ENCODE measurements at places on chromosomes 2 and 18.

GRCh38 chr2:26884486-26884885 is 36.6 kb downstream of the DPYSL5 start:
- no peak for DNase-seq

DNA sequence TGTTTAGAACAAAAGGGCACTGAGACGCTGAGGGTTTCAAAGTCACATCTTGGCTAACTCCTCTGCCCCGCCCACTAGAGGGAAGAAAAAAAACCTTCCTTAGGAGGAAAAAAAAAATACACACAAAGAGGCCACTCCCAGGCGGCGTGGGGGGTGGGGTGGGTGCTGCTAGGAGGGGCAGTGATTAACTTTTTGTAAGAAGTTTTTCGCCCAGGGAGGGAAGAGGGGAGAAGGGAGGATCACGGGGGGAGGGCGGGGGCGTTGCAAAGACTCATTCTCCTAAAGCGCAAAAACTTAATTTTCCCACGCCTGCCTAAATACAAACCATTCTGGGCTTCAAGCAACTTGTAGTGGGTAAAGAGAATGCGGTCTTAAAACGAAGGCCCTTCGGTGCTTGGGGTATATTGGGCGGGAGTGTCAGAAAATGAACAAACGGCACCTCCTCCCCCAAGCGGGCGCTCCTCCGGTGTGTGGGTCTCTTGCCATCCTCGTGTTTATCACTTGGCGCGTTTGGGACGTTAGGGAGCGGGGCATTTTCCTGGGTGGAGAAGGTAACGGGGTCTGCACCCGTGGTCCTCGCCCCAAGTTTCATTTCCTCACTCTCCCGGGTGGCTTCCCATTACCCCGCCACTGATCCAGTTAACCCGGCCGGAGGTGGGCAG is 1.7 kb downstream of the CXCR4 start:
- DNase-seq = peak; percentile 43

- no peak for DNase-seq
Observed at GRCh38 chr2:189504238-189504637, 63.0 kb downstream of the WDR75 start.

DNA sequence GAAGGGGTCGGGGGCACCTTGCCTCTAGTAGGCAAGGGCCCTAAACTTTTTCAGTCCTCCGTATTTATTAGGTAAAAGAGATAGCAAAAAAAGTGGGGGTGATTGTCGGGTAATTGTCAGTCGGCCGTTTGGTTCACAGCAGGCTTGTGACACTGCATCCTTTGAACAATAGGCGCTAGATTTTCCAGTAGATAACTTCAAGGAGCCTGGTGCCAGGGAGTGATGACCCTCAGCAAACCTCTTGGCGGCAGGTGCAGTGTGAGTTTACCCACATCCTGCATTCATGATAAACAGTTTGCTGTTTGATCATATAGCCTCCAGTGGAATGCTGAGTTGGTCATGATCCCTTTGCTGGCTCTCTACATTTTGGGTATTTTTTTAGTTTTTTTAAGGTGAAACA is 22.9 kb downstream of the SERPINB8 start:
- no peak for DNase-seq

DNA sequence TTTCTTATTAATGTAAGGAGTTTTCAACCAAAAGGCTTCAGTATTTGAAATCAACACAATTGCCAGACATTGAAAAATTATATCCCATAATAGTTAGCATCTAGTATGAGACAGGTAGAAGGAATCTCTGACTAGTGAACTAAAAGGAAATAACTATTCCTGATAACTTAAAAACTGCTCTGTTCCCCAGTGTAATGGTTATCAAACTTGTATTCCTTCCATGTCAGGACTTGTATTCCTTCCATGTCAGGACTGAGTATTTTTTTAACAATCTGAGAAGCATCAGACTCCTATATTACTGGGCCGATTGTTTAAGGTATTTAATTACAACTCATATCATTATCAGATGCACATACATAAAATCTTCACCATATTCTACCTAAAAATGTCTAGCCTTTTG is 238.5 kb downstream of the HNMT start:
- no peak for DNase-seq

GRCh38 chr2:3633089-3633981 is 24.7 kb upstream of the ALLC start:
- DNase-seq = peak; percentile 92

GRCh38 chr2:108553209-108553919 is 19.1 kb downstream of the LIMS1 start:
- no peak for DNase-seq

DNA sequence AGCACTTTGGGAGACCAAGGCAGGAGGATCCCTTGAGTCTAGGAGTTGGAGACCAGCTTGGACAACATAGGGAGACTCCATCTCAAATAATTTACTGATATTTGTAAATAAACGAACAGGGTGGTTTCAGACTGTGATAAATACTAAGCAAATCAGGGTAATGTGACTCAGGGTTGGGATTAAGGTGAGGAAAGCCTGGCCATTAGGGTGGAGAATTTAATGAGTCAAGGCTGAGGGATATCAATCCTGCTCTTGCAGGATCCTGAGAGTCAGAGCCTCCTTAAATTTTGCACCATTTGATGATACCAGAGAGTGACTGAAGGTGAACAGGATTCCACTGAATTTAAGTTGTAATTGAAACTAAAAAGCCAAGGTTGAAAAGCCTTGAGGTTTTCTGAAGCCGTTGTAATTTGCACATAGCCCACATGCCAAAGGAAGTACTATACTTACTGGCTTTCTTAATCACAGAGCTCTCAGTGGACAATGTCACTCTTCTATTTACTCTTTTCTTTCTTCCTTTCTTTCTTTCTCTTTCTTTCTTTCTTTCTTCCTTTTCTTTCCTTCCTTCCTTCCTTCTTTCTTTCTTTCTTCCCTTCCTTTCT is 28.6 kb upstream of the AP1S3 start:
- no peak for DNase-seq

- no peak for DNase-seq
Observed at GRCh38 chr2:25324905-25325592, 16.7 kb downstream of the DNMT3A start.

- DNase-seq = no peak
Observed at GRCh38 chr2:191066197-191066918, 52.4 kb upstream of the STAT1 start.

DNA sequence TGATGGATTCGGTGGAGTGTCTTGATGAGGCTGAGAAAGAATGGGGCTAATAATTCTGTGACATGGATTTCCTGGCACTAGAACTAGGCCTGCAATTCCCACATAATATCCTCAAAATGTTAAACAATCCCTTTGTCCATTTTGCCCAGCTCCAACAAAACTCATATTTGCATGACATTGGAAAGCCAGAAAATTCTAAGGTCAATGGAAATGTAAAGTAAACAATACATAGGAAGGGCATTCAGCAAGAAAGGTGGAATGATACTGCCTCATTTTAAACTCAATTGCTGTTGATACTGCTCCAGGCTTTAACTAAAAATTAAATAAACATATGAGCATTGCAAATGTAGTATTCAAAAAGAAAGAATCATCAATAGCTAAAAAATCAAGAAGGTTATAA is 434.8 kb upstream of the SLC8A1 start:
- no peak for DNase-seq

DNA sequence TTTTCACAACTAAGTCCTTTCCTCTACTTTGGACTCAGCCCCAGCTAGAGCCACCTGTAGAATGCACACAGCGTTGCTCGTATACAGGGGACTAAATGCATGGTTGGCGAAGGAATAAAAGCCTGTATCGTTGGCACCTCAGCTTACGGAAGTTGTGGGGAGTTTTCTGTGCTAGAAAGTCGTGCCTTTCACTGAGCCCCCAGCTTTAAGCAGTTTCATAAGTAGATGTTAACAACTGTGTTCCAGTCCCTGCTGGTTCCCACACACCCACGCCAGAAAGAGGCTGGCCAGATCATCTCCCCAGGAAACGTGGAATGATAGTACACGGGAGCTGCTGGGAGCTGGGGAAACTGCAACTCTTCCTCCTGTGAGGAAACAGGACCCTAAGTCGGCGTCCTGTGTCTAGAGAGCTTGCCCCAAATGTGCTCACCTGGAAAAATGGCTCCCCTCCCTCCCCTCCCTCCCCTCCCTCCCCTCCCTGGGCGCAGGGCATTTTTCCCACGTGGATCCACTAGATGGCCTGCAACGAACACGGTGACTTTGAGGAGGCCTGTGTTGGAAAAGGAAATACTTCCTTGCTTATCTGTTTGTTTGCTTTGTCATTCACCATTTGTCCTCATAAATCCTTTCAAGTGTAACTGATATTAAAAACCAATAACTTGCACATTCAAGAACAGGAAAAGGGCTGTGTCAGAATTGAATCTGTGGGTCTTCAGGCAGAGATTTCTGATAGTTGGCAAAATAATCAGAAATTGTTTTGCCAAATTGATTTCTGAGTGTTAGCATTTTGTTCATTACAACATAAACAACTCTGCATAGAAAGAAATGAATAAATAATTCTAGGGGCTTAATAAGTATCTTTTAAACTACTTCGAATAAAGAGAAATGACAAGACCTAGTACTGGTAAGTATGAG is 43.9 kb upstream of the RFX8 start:
- peak; percentile 81 for DNase-seq

DNA sequence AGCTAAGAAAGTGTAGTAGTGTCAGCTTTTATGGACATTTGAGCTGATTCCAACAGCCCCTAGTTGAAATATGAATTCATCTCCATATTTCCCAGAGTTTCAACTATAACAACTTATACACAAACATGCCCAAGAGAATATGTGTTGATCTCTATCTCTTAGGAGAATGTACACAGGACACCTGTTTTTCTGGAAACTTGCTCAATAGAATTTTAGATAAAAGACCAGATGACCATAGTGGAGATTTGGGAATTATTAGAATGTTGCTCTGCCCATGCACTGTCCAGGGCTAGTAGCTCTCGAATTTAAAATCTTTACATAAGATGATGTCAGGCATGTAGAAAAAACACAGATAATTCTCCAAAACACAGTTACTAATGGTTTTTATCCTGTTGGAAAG is 162.3 kb upstream of the VRK2 start:
- no peak for DNase-seq

GRCh38 chr2:175170659-175171304 is 2.8 kb upstream of the ATF2 start:
- DNase-seq = no peak

DNA sequence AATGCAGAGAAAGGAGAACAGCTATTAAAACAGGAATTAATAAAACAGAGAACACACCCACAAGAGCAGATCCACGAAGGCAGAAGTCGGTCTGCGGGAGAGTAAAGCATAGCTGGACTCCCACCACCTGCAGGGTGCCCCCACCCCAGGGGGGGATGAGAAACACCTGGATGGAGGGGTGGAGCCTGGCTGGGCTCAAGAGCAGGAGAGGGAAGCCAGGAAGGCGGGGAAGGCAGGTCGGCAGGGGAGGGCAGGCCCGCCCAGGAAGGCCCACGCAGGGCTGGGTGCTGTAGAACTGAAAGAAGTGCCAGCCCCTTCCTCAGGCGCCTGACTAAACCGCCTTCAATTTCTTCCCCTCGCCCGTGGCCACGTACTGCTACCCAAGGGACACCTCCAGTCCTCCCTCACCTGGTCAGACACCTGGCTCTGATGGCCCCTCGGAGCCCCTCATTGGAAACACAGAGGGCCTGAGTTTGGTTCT is 175.4 kb downstream of the HDAC4 start:
- no peak for DNase-seq

Measured in MCF 10A (cell line).